Right cardiac atrium (tissue), 5 donors: ENCODE measurements at places on chromosomes 2 and 18. TPM values are rescaled to one million over a fixed set of nuclear protein-coding genes. Genes with fewer than 3 reads are reported as not detected.

The MPP4 gene
- not detected for polyA plus RNA-seq

The FBXO15 gene
- polyA plus RNA-seq, result 0.43 TPM

The TBR1 gene
- 0.02 TPM for polyA plus RNA-seq

The ZNF512 gene
- polyA plus RNA-seq, result 11.9 TPM

The SIX3 gene
- not detected for polyA plus RNA-seq

The ABCB11 gene
- polyA plus RNA-seq, result 0.07 TPM

The MYO3B gene
- polyA plus RNA-seq, result not detected

The EFR3B gene
- 2.9 TPM for polyA plus RNA-seq

The WDR12 gene
- 29.4 TPM for polyA plus RNA-seq

The AGXT gene
- 0.14 TPM for polyA plus RNA-seq

The KCNJ3 gene
- 32.5 TPM for polyA plus RNA-seq

The HTR2B gene
- 2.3 TPM for polyA plus RNA-seq

The RAX gene
- polyA plus RNA-seq, result not detected

The TLX2 gene
- 0.05 TPM for polyA plus RNA-seq

The PRKAG3 gene
- 0.07 TPM for polyA plus RNA-seq

The ABCG5 gene
- polyA plus RNA-seq, result not detected

The NYAP2 gene
- polyA plus RNA-seq, result not detected

The SEMA4C gene
- 19.3 TPM for polyA plus RNA-seq

The SCYGR4 gene
- polyA plus RNA-seq, result not detected

The DSG4 gene
- not detected for polyA plus RNA-seq

The SOCS6 gene
- 7.8 TPM for polyA plus RNA-seq

The TDRD15 gene
- polyA plus RNA-seq, result not detected

The CD8A gene
- 1.1 TPM for polyA plus RNA-seq
